ENCODE measurements at places on chromosomes 4 and X. TPM values are rescaled to one million over a fixed set of nuclear protein-coding genes. Genes with fewer than 3 reads are reported as not detected.

DNA sequence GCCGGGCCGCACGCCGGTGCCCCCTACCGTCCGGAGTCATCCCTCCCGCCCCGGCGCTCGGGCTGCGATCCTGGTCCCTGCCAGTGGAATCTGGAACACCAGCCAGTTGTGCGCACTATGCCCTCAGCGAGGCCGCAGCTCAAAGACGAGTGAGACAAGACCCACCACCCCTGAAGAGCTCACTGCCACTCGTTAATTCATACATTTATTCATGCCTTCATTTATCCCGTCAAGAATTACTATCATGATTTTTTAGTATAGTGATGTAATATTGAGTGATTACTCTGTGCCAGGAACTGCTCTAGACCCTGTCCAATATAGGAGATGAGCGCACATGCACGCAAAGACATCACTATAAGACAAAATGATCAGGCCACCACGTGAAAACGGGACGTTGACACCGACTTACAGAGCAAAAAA lies 247 bp upstream of the PPA2 start:
- peak; percentile 94 for DNase-seq

DNA sequence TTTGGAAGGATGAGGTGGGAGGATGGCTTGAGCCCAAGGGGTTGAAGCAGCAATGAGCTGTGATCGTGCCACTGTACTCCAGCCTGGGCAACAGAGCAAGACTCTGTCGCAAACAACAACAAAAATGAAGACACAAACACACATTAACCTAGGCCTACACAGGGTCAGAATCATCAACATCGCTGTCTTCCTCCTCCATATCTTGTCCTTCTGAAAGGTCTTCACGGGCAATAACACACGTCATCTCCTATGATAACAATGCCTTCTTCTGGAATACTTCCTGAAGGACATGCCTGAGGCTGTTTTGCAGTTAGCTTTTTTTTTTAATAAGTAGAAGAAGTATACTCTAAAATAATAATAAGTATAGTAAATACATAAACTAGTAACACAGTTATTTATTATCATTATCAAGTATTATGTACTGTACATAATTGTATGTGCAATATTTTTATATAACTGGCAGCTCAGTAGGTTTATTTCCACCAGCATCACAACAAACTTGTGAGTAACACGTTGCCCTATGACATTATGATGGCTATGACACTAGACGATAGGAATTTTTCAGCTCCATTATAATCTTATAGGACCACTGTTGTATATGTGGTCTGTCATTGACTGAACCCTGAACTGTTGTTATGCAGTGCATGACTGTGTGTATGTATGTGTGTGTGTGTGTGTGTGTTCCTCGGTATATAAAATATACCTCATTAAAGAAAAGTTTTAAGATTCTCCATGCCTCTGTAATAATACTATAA lies 69.2 kb upstream of the MAML3 start:
- DNase-seq = no peak

DNA sequence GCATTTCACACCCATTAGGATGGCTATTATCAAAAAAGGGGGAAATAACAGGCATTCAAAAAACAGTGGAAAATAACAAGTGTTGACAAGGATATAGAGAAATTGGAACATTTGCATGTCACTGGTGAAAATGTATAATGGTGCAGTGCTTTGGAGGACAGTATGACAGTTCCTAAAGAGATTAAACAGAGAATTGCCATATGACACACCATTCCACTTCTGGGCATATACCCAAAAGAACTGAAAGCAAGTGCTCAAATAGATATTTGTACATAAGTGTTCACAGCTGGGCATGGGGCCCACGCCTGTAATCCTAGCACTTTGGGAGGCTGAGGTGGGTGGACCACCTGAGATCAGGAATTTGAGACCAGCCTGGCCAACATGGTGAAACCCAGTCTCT lies 348.1 kb downstream of the NR3C2 start:
- DNase-seq = no peak

DNA sequence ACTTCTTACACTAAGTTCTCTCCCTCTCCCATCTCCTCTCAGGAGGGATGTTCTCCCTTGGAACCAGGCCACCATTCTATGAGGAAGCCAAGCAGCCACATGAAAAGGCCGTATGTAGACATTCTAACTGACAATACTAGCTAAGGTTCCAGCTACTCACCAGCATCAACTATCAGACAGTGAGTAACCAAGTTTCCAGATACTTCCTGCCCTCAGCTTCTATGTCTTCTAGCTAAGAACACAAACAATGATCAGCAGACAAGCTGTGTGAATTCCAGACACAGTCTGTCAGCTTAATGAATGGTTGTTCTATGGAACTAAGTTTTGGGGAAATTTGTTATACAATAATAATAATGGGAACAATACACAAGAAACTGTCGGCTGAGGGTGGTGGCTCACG lies 50.8 kb downstream of the SMIM14 start:
- no peak for DNase-seq

DNA sequence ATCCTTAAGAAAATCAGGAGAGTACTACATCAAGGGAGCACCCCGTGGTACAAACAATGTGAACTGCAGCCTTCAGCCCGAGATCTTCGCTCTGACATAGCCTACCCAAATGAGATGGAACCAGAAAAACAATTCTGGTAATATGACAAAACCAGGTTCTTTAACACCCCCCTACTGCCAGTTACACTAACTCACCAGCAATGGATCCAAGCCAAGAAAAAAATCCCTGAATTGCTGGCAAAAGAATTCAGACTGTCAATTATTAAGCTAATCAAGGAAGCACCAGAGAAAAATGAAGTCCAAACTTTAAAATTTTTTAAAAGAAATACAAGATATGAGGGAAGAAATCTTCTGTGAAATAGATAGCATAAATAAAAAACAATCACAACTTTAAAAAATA lies 101.7 kb upstream of the KLF8 start:
- DNase-seq = no peak

GRCh38 chr4:123244137-123244536 lies 152.5 kb upstream of the SPRY1 start:
- no peak for DNase-seq

- DNase-seq = no peak
These were observed 405.2 kb downstream of the PPARGC1A start for GRCh38 chr4:23484689-23485088.

DNA sequence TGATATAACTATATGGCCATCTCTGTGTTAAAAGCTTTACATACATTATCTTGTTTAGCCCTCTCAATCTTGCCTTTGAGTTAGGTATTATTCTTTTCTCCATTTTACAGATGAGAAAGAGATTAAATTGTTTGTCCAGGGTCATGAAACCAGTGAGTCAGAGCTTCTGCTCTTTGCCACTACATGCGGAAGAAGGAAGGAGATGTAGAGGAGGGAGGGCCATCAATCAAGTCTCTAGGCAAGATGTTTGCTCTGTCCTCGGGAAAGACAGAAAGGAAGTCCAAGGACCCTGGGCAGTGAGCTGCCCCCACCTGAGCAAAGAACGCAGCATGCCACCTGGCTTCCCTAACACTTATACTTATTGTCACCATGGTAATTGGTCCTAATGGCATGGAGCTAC lies 133.7 kb upstream of the IL1RAPL2 start:
- DNase-seq = no peak

DNA sequence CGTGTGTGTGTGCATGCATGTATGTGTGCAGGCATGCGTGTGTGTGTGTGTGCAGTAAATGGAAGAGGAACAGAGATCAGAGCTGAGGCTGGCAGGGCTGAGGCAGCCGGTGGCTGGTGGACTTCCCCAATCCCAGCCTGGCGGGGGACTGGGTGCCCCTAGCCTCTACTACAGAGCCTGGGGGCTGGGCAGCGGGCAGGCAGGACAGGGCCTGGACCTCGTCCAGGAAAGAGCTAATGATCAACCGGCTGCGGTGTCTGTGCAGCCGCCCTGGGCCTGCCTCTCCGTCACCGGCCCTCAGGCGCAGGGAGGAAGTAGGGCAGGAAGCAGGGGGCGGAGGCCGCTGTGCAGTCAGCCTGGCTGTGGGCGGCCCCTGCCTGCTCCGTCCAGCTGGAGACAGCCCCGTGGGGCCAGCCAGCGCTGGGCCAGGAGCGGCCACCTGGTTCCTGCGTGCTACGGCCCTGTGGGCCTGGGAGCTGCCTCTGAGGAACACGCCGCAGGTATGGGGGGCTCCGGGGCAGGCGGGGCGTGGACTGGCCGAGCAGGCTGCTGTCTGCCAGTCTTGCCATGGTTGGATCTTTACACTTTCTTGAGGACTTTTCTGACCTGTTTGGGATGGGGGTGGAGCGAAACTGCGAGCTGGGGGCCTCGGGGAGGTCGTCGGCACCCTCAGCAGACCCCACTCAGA lies at the start of gene SH3TC1:
Gene SH3TC1 (plus strand): TSS at position 385 of the 688 bp plus-strand sequence. CDS start 5,905 bp downstream, outside the sequence.
- DNase-seq = peak; percentile 95

The EDNRA gene
- total RNA-seq = 41.8 TPM

The MAGED4B gene
- 21.1 TPM for total RNA-seq

The ARMCX4 gene
- total RNA-seq = 11.6 TPM
